ENCODE measurements at places on chromosomes 16 and 17.

DNA sequence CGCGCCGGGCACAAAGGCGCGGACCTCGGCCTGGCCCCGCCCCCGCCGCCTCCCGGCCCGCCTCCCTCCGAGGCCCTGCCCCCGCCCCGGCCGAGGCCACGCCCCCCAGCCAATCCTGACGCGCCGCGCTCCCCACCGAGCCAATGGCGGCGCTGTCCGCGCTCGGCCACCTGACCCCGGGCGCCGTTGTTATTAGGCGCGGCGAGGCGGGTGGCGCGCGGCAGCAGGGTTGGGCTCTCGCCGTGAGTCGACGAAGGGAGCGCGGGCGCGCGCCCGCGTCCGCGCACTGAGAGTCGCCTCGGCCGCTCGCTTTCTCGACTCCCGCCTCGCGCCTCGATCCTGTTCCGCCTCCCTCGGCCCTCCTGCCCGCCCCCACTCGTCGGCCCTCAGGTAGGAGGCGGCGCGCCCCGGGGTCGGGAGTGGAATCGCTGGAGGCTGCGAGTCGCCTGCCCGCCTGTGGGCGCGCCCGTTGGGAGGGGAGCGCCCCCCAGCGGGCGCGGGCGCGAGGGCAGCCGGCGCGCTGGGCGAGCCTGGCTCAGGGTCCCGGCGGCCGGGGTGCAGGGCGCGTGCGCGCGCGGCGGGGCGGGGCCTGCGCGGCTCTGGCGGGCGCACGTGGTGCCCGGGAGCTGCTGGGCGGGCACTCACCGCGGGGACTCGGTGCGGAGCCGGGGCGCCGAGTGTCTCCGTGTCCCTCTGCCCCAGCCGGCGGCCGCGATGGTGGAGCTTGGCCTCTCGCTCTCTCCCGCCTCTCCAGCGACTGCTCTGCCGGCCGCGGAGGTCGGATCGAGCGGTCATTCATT, 405 bp upstream of the CBLN1 start:
- DNase-seq = no peak

GRCh38 chr17:42632949-42633444, 23.5 kb downstream of the TUBG1 start:
- DNase-seq = no peak

DNA sequence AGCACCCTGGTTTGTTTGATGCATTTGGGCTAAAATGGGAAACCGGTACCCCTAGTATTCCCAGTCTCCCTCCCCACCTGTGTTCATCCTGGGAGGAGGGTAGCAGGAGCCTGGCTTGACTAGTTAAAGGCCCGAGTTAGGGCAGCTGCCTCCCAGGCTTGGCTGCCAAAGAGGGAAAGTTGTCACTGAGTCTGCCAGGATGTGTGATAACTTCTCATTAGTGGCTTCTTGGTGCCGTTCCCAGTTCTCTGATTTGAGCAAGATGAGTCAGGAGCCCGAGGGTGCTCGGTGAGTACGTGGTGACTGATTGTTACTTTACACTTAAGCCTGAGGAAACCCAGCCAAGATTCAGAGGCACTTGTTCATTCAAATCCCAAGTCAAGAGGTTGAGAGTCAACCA, 2.5 kb downstream of the KRT32 start:
- no peak for DNase-seq

GRCh38 chr16:71937868-71938510, 42.7 kb downstream of the IST1 start:
- no peak for DNase-seq

DNA sequence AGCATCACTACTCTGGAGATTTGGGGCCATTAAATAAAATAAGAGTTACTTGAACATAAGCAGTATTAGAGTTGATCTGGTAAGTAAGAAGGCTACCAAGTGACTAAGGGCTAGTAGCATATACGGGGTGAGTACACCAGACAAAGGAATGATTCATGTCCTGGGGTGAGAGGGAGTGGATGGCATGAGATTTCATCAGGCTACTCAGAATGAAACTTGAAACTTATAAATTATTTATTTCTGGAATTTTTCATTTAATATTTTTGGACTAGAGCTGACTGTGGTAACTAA, 2.3 kb downstream of the SLFN5 start:
- DNase-seq = no peak

DNA sequence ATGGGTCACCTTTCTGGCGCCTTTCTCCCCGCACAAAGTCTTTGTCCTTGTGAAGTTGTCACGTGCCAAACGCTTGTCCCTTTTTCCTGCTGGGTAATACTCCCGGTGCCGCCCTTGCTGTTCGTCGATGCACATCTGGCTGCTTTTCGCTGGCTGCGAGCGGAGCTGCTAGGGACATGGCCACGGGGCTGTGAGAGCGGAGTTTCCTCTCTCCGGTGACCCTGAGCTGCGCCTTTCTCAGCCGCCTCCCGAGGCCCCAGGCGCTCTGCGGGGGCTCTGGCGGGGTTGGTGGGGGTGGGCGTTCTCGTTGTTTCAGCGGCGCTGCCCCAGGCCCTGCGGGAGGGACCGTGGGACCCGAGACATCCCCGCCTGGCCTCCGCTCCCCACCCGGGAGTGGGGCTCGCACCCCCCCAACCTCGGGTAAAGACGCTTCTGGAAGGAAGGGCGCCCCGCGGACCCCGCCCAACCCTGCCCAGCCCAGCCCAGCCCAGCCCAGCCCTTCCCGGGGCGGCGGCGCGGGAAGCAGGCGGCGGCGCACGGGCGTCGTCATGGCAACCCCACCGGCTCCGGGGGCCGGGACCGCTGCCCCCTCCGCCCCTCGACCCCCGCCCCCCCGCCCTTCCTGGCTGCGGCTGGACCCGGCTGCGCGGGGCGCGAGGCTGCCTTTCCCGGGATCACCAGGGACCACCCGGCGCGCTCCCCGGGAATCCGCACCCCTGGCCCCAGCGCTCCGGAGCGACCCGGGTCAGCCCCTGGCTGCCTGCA, 12.3 kb downstream of the CHMP6 start:
- no peak for DNase-seq

DNA sequence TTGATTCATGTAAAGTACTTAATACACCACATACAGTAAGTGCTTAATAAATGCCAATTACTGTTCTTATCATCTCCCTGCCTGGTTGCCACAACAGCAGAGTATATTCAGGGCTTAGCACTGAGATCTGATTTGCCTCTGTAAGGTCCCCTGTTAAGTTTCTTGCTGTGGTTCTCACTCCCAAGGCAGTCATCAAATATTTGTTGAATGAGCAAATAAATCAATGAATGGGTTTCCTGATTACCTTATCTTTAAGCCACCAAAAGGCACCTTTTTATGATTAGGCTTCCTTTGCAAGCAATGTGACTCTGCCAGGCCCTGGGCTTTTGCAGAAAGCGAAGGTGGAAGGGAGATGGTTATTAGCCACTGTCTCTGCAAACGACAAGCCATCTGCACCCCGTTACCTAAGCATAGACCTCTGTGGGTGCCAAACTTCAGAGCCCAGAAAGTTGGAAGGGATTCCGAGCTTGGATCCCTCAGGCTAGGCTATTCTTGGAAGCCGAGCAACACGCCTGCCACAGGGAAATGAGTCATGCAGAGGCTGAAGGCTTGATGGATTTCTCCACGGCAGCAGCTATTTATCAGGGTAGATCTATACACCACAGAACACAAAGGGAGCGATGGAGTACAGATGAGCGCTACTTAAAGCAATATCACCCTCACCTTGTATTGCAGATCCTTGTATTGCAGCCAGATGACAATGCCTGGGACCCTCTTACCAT, 102.0 kb downstream of the GRIN2A start:
- DNase-seq = no peak

DNA sequence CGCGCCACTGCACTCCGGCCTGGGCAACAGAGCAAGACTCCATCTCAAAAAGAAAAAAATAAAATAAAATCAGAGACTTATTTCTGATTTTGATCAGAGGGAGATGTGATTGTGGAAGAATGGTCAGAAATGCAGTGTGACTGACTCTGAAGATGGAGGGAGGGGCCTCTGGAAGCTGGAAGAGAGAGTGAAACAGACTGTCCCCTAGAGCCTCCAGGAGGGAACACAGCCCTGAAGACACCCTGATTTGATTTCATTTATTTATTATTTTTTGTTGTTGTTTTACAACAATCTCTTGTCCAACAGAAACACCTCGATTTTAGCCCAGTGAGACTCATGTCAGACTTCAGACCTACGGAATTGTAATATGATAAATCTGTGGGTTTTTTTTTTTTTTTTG, 26.1 kb downstream of the BCL7C start:
- no peak for DNase-seq

DNA sequence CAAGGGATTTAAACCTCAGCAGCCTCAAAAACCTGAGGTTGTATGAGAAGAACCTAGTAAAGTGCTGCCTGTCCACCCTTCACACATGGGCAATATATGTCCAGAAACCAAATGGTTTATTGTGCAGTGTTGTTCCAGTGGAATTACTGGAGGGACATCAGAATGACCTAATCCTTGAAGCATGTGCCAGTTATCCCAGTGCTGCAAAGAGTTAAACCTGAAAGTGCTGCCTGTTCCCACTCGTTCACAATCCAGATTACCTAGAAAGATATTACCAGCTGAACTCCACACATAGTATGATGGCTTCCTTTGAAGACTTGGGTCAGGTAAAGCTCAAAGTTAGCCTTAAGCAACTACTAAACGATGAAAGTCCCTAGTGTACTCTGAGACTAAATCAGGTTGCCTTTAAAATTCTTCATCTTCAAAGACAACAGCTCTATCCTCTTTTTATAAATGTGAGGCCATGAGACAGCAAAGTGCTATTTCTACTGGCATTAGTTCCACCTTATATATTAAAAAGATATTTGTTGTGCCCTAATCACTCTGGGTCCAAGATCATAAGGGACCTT, 133.1 kb downstream of the SNX11 start:
- DNase-seq = no peak

- no peak for DNase-seq
Measured at GRCh38 chr17:77882481-77883212, 75.9 kb upstream of the TNRC6C start.

GRCh38 chr16:88436796-88437195, 16.3 kb upstream of the ZFPM1 start:
- no peak for DNase-seq

GRCh38 chr17:38628441-38628840, 22.7 kb upstream of the SRCIN1 start:
- DNase-seq = no peak

DNA sequence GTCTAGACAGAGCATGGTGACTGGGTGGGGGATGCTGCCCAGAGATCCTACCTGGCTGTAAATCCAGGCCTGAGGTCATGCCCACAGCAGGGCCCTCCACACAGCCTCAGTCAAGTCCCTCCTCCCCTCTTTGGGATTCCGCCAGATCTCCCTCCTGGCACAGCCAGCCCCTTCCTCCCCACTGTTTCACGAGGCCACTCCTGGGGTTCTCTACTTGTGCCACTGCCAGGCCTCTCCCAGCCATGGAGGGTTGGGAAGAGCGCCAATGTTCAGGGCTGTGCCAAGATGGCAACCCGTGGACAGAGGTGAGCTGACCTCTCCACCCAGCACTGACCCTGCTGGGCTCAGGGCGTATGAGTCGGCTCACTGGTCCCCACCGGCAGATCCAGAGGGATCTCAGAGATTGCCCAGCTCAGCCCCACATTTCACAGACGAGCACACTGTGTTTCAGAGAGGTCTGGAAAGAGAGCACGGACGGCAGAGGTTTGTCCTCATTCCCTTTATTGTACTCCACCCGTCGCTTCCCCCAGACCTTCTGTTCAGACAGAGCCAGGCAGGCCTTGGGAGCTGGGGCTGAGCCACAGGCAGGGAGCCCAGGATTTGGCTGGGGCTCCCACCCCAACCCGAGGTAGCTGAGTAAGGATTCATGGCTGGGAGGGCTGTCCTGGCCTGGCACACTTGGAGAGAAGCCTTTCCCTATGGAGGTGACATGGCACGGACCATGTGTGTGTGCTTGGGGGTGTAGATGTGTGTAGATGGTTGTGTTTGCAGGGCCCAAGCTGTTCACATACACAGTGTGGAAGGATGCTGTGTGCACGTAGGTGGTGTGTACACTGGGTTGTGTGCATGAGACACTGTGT, 3.5 kb upstream of the CAMKK1 start:
- DNase-seq = no peak

DNA sequence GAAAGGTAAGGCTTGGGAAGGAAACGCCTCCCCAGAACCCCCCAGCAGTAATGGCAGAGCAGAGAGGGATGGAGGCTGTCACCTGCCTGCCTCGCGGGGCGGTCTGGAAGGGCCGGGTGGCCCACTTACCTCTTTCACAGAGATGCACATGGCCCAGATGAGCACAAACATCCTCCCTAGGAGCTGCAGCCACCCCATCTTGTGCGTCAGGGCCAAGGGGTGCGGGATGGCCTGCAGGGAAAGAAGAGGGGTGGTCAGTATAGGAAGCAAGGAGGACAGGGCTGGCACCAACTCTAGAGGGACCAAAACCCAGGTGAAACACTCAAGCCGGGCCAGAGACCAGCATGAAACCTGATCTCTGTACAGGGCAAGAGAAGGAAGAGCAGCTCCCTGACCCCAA, 29.7 kb downstream of the TRPV3 start:
- no peak for DNase-seq

DNA sequence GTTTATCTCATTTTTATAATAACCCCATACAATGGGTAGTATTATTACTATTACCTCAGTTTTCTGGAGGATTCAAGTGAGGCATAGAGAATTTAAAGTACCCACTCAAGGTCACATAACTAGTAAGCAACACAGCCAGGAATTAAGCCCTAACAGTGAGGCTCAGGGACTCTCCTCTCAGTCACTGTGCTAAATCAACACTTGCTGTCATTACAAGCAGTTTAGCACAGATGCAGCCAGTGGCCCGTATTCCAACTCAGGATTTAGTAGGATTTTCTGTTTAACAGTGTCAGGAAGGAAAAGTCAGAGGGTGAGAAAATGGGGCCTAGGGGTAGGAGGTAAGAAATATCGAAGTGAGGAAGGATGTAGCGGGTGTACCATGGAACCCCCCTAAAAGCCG, 536.9 kb downstream of the TMEM114 start:
- DNase-seq = no peak

DNA sequence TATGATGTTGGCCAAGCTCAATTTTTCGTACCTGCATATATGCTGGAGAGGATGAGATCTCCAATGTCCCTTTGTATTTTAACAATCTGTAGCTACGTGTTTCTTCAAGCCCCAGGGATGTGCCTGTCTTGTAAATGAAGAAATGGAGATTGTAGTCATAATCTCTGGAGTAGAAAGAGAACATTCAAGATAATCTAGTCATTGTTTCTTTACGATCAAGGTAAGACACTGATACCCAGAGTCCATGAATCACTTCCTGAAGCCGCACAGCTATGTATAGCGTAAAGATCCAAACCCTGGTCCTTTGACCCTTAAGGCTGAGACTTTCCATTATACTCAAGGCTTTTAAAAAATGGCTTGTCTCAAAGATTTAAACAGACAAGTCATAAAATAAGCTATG, 205.5 kb downstream of the HS3ST3B1 start:
- DNase-seq = no peak

- DNase-seq = no peak
Measured at GRCh38 chr17:45895304-45895968, 1.1 kb downstream of the MAPT start.

Data from HL-60 (cell line).